ENCODE measurements at places on chromosomes 1 and 21.

DNA sequence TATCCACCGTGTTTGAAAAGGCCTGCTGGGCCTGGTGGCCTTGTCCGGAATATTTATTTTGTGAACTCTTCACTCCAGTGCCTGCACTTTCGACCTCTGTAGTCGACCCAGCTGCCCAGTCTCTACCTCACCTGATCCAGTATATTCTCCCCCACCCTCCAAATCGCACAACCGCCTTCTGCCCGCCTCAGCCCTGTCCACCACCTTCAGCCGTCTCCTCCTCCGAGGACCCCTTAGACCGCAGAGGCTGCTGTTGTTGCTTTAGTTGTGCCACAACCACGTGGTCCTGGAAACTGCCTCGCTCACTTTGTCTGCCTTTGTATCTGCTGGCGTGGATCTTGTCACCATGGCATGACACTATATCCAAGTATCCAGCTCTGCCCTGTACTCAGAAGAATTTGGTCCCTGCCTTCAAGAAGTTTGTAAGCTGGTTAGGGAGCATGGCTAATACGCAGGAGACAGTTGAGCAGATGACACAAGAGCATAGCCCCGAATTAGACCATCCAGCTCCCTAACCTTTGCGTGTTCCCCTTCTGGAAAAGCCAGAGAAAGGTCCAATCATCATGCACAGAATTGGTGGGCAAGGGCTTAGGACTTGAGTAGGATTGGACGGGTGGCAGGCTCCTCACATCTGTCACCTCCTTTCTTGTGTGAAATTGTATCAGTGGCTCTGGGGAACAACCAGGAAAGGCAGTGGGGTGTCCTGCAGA lies 1.5 kb downstream of the PHGDH start:
- peak; percentile 60 for DNase-seq

GRCh38 chr1:51237351-51238033 lies 1.4 kb downstream of the RNF11 start:
- DNase-seq = no peak

DNA sequence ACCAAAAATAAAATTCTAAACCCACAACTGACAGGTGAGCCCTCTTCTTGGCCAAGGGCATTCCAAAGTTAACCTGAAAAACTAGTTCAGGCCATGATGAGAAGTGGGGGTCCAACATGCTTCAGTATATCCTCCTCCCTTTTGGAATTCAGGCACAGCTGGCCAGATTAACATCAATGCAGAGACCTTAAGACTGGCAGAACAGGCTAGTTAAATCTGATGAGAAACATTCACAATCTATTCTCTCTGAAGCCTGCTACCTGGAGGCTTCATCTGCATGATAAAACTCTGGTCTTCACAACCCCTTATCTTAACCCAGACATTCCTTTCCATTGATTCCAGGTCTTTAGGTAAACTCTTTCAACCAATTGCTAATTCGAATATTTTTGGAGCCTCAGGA lies 26.7 kb upstream of the ZBTB8B start:
- no peak for DNase-seq

GRCh38 chr1:42970143-42970542 lies 11.5 kb upstream of the SLC2A1 start:
- DNase-seq = no peak

DNA sequence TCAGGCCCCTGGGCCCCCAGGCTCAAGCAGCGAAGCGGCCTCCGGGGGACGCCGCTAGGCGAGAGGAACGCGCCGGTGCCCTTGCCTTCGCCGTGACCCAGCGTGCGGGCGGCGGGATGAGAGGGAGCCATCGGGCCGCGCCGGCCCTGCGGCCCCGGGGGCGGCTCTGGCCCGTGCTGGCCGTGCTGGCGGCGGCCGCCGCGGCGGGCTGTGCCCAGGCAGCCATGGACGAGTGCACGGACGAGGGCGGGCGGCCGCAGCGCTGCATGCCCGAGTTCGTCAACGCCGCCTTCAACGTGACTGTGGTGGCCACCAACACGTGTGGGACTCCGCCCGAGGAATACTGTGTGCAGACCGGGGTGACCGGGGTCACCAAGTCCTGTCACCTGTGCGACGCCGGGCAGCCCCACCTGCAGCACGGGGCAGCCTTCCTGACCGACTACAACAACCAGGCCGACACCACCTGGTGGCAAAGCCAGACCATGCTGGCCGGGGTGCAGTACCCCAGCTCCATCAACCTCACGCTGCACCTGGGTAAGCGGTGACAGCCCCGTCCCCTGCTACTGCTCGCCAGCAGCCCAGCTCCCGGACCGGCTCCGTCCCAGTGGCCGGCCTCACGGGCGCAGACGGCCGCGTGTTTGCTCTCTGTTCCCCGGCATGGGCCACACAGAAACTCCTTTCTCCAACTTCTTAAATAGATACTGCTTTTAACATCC lies 539 bp downstream of the LAMC1 start:
- peak; percentile 84 for DNase-seq

GRCh38 chr21:29168891-29169315 lies 38.5 kb downstream of the MAP3K7CL start:
- DNase-seq = no peak

DNA sequence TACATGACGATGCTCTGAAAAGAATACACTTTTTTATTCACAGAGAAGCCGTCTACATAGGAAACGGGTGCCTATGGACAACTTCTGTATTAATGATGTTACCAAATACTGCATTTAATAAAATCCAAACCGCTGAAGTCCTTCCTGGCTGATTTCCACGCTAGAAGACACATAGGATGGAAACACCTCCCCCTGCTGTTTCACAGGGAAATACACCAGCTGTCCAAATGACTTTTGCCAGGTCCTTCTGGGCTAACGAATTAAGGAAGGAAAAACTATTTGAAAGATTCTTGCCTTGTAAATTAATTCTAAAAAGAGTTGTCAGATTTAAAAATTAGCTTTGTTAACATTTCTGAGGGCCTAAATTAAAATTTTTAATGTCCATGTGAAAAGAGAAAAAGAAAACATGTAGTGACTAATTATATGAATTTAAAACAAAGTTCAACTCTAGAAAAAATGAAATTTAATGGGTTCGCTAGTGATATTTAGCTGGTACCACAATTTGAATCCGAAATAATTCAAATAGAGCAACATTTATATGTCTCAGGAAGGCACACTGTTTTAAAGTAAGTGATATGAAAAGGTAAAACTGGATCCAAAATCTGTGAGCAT lies 146.0 kb downstream of the RERE start:
- DNase-seq = no peak

GRCh38 chr1:183236158-183236725 lies 50.2 kb downstream of the LAMC2 start:
- no peak for DNase-seq

All from ecto neural progenitor cell (in vitro differentiated cells).